A549 treated with CORT108297 at 1 μM for 4 hours (cell line): ENCODE measurements at places on chromosomes 1 and 21. TPM values are rescaled to one million over a fixed set of nuclear protein-coding genes. Genes with fewer than 3 reads are reported as not detected.

IFNLR1 gene
- total RNA-seq, result 0.80 to 1.3 TPM (median 0.99 TPM) in 5 replicates

C4BPA gene
- 0.37 to 1.0 TPM (median 0.72 TPM) in 5 replicates for total RNA-seq

USH2A gene
- not detected in 5 replicates for total RNA-seq

ZFP69B gene
- total RNA-seq, result 1.3 to 2.1 TPM (median 1.9 TPM) in 5 replicates

RCAN1 gene
- 9.9 to 12.7 TPM (median 10.6 TPM) in 5 replicates for total RNA-seq

WNT2B gene
- total RNA-seq, result 0.18 to 0.38 TPM (median 0.32 TPM) in 5 replicates

LRRC38 gene
- 0.04 TPM in 1 of 5 replicates, not detected in the others for total RNA-seq

BLACAT1 gene
- 0.02 TPM in 1 of 5 replicates, not detected in the others for total RNA-seq

FAM167B gene
- total RNA-seq, result 0.44 to 0.87 TPM (median 0.66 TPM) in 5 replicates

PTGS2 gene
- total RNA-seq, result 5.6 to 13.3 TPM (median 7.0 TPM) in 5 replicates

A3GALT2 gene
- not detected in 5 replicates for total RNA-seq

ARHGAP30 gene
- 0.05 to 0.14 TPM (median 0.07 TPM) in 5 replicates for total RNA-seq

DHRS3 gene
- total RNA-seq, result 44.8 to 64.1 TPM (median 61.0 TPM) in 5 replicates

CLK2 gene
- 22.4 to 32.0 TPM (median 30.1 TPM) in 5 replicates for total RNA-seq

RGS18 gene
- total RNA-seq, result not detected in 5 replicates

SPRR4 gene
- not detected in 5 replicates for total RNA-seq

LRRC42 gene
- total RNA-seq, result 25.4 to 27.9 TPM (median 27.3 TPM) in 5 replicates

ZNF648 gene
- total RNA-seq, result not detected in 5 replicates

LEFTY1 gene
- total RNA-seq, result 0.15 to 0.54 TPM (median 0.46 TPM) in 5 replicates

ADAMTS5 gene
- not detected in 5 replicates for total RNA-seq

TM2D1 gene
- 22.3 to 32.4 TPM (median 23.7 TPM) in 5 replicates for total RNA-seq

ARMH1 gene
- 0.55 to 0.93 TPM (median 0.78 TPM) in 5 replicates for total RNA-seq

KCNC4 gene
- 2.5 to 4.4 TPM (median 3.9 TPM) in 5 replicates for total RNA-seq

DRAXIN gene
- total RNA-seq, result 0.07 to 0.17 TPM (median 0.08 TPM) in 5 replicates
